ENCODE measurements at places on chromosomes 11 and 22.
A peak's percentile ranks its signal among the peaks of the same experiment; 100 is the strongest.

DNA sequence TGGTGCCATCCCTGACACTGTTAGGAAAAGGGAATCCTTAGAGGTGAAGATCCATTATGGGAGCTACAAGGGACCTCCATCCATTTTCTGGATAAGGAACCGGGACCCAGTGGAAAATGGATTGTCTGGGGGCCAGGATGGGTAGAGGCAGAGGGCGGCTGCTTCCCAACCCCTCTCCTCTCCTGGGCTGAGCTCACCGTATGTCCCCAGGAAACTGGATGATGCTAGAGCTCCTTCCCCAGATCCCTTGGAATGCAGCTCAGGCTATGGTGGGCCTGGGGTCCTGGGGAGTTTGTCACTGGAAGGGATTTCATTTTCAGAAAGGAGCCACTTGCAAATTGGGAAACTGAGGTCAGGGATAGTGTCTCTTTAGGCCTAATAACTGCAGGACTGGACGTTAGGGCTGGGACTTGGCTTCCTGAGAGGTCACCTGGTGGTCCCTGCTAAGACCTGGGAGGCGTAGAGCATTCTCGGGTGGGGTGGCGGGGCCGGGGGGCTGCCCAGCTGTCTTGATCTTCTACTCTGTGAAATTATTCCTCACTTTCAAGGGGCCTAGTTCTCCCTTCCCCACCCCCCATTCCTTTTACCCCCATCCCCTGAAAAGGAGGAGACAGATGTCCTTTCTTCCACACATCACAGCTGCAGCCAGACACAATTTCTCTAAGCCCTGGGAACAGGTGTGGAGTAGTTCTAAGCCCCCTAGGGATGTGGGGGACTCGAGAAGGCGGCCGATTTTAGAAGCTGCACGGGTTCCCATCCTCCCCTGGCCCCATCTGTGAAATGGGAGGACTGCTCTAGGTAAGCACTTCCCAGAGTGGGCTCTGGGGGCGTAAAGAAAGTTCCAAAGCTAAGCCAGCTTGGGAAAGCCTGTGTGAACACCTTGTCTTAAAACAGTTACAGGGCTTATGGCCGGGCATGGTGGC lies 99.8 kb downstream of the PKNOX2 start:
- no peak for DNase-seq

- no peak for DNase-seq
Observed at GRCh38 chr22:45883811-45884170, 93.2 kb downstream of the WNT7B start.

- peak; percentile 72 for DNase-seq
Observed at GRCh38 chr22:38081941-38082828, 1.8 kb downstream of the SLC16A8 start.

DNA sequence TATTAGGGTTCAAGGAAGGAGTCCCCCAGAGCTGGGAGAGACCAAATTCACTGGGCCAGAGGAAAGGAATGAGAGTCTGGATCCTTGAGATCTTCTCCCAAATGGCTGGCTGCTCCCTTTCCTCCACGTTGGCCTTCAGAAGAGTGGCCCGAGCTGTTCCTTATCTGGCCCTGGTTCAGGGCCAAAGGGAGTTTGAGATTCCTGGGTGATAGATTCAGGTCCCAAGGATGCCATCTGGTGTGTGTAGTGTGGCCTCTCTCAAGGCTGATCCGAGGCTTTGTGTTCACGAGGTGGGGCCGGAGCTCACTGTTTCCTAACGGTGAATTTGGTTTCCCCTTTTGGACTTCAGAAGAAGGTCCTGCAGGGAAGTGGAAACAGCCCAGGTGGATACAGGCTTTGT lies 17.4 kb upstream of the ABCC8 start:
- DNase-seq = no peak

DNA sequence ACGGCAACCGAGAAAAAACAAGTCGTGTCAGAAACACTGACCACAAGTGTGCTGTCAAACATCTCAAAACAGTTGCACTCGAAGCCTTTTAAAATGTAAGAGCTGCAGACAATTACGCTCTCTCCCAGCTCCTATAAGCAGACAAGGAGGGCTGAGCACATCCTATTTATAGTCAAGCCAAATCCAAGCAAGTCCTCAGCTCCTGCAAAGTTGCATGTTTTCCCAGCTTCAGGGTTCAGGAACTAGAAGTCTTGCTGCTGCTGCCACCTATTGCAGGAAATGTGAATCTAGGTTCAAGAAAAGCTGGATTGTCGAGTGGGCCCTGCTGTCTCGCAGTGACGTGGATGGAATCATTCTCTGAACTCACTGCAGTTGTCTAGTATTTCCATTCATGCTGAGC lies 15.5 kb downstream of the EFCAB6 start:
- DNase-seq = no peak

- no peak for DNase-seq
Observed at GRCh38 chr11:1330473-1330872, 21.0 kb upstream of the TOLLIP start.

DNA sequence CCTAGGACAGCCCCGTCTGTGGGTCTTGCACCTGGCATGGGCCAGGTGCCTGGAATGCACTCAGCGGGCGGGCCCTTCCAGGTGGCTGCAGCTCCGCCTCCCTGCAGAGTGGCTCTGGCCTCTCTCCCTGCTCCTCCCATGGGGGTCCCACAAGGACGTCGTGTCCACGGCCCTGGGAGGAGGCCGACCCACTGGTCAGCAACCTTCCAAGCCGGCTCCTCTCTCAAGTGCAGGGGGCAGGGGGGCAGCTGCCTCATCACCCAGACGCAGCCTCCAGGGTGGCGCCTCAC lies 41.9 kb downstream of the CERK start:
- DNase-seq = no peak
